AG10803 (cell line): ENCODE measurements at places on chromosomes 12 and 14.

DNA sequence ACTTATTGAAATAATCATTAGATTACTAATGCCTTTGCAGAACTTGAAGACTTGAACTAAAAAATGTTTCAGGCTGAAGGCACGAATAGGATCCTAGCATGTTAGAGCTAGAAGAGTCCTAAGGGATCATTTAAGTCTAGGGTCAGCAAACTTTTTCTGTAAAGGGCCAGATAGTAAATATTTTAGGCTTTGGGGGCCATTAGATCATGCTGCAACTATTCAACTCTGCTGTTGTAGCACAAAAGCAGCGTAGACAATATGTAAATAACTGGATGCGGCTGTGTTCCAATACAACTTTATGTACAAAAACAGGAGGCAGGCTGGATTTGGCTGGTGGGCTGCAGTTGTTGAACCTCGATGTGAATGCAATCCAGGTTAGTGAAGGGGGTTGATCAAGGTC lies 221.7 kb downstream of the ATP23 start:
- no peak for DNase-seq

DNA sequence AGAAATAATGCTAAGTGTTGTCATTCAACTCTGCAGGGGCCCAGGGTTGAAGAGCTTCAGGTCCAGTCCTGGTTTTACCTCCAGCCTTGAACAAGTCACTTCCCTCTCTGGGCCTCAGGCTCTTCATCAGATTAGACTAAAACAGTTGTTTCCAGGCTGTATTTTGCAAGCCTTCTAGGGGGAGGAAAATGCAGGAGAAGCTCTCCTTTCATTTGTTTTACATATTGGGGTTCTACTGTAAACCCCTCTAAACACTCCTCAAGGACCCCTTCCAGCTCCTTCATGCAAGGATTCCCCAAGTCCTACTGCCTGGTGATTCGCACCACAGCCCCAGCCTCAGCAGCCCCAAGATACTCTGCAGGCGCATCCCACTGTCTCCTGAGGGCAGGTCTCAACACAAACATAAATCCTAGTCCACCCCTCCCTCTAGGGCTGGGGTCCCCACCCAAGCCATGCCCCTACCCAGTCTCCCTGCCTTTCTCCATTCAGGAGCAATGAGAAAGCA lies 2.7 kb downstream of the SDR9C7 start:
- peak; percentile 71 for DNase-seq

- no peak for DNase-seq
Measured at GRCh38 chr12:92541731-92542130, 161.1 kb upstream of the PLEKHG7 start.

GRCh38 chr12:51721282-51721940 lies 127.1 kb downstream of the FIGNL2 start:
- no peak for DNase-seq

GRCh38 chr12:91432755-91433154 lies 250.1 kb upstream of the DCN start:
- no peak for DNase-seq

DNA sequence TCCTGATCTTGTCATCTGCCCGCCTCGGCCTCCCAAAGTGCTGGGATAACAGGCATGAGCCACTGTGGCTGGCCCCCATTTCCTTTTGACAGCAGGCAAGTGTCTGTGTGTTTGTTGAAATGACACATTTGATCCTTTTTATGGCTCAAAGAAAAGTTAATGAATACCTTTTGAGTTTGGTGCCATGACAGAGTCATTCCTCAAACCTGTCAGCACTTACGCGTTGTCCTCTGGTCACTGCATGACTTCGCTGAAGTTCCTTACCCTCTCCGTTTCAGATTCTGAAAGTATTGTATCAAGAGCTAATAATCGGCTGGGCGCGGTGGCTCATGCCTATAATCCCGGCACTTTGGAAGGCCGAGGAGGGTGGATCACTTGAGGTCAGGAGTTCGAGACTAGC lies 32.4 kb downstream of the NEMF start:
- DNase-seq: no peak

GRCh38 chr12:105813201-105813600 lies 325.6 kb downstream of the NUAK1 start:
- no peak for DNase-seq

DNA sequence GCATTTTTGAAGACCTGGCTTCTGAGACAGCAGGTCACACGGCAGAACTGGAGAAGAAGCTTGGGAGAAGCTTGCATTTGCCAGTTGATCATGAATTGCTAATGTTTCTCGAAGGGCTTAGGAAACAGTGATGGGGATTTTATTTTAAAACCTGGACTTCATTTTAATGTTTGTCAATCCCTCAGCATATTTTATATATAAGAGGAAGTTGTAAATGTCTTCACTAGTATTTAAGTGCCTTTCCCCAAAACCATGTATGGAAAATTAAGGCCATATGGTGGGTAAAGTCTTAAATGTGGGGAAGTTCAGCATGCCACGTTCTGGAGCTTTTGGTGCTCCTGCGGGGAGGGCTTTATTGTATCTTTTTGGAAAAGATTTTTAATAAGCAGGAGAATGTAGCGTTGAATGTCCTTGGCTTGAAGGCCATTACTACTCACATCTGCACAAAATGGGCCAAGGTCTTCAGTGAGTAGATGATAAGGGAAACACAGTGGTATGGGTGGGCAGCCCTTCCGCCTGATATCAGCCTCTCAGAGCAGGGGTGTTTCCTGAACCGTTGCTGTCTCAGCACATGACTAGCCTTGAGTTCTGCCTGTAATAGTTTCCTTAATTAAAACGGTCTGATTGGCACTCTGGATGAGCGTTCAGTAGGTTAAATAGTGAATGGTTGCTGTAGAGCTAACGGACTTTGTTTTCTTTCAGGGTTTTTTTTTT lies 511.4 kb downstream of the PCNX1 start:
- DNase-seq: no peak

GRCh38 chr14:36319899-36320199 lies 588 bp downstream of the MBIP start:
- DNase-seq: no peak

GRCh38 chr12:49088932-49089330 lies 5.7 kb downstream of the DHH start:
- DNase-seq: no peak

GRCh38 chr14:61698206-61698980 lies 3.1 kb downstream of the HIF1A start:
- no peak for DNase-seq

DNA sequence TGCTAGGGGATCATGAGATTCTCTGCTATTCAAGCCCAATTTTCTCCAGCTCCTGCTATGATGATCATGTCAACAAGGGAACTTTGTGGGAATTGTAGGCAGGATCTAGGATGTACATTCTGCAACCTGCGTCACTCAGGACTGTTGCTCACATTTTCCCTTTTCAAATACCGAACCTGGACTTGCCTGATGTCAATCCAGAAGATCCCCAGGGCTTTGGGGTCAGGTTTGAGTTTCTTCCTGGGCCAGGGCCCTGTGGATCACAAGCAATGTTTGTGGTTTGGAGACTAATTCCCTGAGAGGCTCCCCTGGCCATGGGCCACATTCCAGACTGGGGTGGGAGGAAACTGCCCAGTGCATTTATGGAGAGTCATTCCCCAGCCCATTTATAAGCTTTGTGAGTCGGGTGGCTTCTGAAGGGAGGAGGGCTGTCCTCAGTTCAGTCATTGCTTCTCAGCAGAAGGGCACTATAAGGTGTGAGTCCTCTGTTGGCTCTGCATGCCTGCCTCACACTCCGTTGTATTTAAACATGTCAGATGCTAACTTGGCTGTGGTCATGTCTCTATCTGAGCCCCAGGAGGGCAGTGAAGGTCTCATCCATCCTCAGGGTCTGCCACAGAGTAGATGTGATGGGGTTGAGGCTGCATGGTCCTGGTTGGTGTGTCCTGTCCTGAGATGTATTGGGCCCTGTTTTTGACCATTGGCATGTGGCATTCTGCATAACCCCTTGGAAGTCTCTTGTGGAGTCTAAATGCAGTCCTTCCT lies 6.5 kb downstream of the KRT86 start:
- DNase-seq: peak; percentile 99

DNA sequence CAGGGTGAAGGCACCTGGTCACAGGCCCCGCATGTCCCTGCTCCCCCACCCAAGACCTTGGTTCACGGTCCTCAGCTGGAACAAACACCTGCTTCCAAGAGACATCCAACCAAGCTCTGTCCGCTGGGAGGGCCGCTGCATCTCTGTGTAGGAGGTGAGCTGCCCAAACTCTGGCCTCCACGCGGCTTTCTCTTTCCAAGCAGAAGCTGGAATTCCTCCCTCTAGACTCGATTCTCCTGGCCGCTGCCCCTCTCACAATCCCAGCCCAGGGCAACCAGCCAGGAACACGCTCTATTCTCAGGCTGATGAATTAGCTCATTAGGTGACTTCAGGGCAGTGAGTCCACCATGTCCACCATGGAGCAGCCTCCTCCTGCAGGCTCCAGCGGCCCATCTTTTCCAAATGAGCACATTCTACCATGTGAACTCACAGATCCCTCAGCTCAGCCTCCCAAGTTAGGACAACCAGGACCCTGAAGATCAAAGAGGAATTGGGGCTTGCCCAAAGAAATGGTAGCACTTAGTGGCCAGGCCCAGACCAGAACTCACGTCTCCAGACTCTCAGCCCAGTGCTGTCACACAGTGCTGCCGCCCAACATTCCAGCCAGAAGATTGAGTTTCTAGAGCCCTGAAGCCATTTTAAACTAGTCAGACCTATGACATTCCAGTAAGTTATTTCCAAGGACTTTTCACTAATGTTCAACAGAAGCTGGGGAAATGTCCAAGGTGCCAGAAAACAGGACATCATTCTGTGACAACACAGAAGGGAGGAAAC lies 146.6 kb downstream of the ANO2 start:
- DNase-seq: no peak

DNA sequence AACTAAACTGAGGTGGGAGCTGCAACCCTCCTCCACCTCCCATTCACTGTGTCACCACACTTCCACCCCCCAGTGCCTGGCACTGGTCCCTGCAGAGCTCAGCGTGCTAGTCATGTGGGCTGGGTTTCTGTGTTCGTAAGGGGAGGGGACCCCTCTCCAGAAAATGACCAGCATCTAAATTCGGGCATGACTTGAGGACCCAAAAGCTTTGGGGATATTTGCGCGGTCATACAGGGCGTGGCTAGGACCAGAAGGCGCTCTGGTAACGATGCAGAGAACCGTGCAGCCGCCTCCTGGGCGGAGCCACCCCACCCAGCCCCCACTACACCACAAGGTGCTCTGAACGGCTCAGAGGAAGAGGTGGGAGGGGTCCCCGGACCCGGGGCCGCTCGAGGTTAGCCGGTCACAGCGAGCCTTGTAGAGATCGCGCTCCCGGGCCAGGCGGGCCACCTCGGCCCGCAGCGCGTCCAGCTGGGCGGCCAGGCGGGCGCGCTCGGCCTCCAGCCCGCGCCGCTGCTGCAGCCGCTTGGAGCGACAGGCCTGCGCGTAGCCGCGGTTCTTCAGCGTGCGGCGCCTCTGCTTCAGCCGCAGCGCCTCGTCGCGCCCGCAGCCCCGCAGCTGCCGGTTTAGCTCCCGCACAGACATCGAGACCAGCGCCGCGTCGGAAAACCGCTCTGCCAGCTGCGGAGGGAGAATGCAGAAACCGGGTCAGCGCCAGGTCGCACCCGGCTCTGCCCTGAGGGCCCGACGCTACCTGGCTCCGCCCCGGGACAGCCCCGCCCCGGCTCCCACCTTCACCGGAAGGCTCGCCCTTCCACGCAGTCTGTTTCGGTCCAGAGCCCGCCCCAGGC lies 9.8 kb downstream of the CPNE6 start:
- peak; percentile 8 for DNase-seq

GRCh38 chr12:4273273-4273651 lies 300 bp upstream of the CCND2 start:
- DNase-seq: no peak

GRCh38 chr12:28925719-28926376 lies 223.2 kb upstream of the FAR2 start:
- DNase-seq: peak; percentile 97

GRCh38 chr12:3323002-3323685 lies 167.9 kb upstream of the PRMT8 start:
- no peak for DNase-seq
